ENCODE measurements at places on chromosomes 4 and X.

DNA sequence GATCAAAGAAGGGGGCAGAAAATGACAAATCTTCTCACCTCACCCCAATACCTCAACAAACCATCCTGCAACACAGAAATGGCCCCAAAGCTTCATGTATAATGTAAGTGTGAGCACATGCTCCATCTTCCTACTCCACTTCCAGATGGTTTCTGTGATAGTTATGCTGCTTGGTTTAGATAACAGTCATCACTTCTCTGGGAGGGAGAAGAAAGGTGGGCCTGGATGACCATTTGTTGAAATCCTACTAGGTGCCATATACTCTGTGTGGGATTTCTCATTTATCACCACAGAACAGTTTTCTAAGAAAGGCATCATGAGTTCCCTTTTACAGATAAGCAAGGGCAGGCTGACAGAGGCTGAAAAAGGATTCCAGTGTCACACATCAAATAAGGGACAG lies 31.3 kb upstream of the NXF3 start:
- DNase-seq = no peak

GRCh38 chrX:22399437-22400192 lies 126.9 kb downstream of the CBLL2 start:
- DNase-seq = no peak

DNA sequence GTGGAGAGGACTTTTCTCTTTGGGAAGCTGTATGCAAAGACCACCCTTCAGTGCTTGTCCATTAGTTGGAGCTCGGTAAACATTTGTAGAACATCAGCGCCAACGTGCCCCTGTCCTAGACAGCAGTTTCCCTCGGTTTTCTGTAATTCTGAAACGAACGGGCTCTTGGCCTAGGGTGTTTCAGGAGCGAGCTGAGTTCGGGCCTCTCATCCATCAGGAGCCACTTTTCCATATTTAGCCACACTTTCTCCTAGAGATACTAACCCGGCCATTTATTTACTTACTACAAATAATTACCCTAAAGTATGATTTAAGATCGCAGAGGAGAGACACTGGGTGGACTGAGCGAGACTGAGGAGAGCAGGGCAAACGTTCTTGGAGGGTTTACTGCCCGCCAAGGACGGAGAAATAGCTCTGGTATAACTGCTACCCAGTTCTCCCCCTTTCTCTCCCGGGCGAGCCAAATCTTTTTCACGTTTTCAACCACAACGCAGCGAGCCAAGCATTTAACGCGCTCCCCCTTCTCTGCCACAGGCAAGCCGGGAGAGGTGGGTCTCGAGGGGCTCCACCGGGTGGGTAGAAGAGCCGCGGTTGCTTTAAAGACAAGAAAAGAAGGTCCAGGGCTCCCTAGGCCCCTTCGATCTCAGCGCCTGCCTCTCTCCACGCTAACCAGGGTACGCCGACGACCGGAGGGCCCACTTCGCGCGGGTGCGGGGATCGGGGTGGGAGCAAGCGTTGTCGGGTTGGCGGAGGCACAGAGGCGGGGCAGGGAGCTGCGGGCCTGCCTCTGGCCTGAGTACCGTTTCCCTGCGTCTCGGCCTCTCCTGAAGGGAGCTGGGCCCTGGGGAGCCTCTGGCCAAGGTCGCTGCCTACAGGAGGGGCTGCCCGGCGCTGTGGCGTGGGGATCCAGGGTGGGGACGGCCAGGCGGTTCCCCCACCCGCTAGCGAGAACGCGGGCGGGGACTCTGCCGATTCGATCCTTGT lies 10.8 kb upstream of the PITX2 start:
- no peak for DNase-seq

DNA sequence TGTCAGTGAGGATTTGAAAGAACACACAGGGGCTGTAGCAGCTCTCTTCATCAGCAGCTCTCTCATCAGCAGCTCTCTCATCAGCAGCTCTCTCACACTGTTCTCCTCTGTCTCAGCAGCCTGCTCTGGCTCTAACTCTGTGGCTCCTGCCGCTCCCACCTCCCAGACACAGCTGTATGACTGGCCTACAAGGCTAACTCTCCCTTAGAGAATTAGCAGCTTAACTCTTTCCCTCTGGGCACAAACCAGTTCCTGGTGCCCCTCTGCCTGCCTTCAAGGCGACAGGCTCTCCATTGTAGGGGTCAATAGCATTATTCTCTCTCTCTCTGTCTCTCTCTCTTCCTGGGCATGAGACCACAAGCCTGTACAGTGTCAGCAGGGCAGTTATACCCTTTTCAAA lies 385.6 kb upstream of the PCDH10 start:
- DNase-seq = no peak

GRCh38 chrX:107629540-107629909 lies 1.2 kb downstream of the PRPS1 start:
- DNase-seq = no peak

DNA sequence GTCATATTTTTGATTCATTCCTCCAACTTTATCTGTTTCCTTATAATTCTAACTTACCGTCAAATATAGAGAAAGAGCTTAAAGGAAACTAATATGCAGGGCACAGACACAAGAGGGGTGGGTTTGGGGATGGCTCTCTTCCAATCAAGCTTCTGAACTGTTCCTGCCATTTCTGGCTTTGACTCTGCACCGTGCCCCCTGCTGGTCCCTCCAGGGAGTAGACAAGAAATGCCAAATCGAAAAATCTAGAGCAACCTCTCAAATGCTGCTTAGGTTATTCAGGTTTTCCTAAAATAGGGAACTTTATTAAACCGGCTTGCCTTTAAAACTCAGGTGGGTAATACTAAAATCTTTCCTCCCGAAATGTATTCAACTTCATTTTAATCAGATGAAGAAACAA lies 39.8 kb upstream of the VCX3A start:
- DNase-seq = no peak
